ENCODE measurements at places on chromosomes 6 and 20.

- no peak for DNase-seq
Observed at GRCh38 chr6:112806163-112806865, 459.2 kb downstream of the RFPL4B start.

DNA sequence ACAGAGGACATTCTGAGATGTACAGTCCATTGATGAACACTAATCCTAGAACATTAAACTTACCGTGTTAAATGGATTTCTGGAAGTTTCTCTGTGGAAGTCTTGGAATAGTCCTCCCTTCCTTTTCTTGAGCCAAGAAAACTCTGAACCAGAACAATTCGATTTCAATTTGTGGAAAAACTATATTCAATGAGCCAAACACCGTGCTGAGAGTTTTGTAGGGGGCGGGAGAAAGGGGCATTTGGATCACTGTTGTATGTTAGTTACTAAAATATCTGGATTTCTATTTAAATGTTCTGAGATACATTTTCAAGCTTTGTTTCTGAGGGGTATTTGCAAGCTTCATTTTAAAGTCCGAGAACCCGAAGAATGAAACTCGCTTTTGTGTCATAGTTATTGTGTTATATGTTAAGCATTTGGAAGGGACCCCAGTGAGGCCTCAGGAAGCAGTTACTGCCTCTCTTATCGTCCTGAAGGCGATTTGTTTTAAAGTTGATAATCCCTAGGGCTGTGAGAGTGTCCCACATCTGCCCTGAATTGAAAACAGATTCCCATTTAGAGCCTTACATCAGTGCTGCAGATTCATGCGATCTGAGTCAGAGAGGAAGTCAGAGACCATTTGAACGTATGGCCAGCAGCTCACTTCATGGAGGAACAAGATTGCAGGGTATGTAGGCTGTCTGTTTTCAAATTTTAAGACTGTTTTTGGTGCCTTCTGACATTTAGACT lies 70.8 kb upstream of the SASH1 start:
- peak; percentile 23 for DNase-seq

GRCh38 chr6:31465718-31466117 lies 32.2 kb upstream of the MICB start:
- no peak for DNase-seq

DNA sequence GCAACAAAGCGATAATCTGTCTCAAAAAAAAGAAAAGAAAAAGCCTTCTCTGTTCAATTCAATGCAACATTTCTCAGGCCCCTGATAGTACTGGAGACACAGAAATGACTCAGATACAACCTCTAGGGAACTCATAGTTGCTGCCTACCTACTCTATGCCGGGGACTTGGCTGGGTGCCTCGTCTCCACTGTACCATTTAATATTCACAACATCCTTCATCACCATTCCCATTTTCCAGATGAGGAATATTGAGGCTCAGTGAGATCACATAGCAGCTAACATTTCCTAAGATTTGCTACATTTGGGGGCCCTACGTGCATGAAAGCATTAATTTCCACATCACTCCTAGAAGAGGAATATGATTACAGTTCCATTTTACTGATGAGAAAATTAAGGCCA lies 7.5 kb downstream of the NOL4L start:
- DNase-seq, result no peak

GRCh38 chr6:33557376-33557775 lies 22.7 kb downstream of the BAK1 start:
- no peak for DNase-seq

GRCh38 chr6:158175111-158175510 lies 7.0 kb downstream of the GTF2H5 start:
- DNase-seq, result no peak

DNA sequence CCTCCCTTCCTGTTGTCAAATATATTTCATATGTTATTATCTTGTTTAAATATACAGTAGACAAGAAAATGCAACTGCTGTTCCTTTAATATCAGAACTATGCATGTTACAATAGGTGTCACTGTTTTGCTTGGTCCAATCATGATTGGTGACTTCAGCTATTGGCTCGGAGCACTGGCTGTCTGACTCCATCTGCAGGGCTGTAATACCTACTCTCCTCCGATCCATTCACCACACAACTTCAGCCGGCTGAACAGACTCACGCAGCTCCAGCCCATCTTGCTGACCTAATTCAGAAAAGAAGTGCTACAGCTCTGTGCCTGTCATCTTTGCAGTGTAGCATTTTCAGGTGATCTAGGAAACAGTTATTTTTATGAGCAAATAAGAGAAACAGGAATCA lies at the start of gene BTBD3:
Gene BTBD3 (plus strand): TSS at position 231 of the 400 bp plus-strand sequence. CDS start 383 bp downstream, outside the sequence.
- DNase-seq, result no peak

GRCh38 chr6:74366634-74367033 lies 670.6 kb downstream of the CD109 start:
- DNase-seq, result no peak

- no peak for DNase-seq
Observed at GRCh38 chr6:169838346-169839028, 87.1 kb downstream of the ERMARD start.

- DNase-seq, result peak; percentile 42
Observed at GRCh38 chr20:19992996-19993908, 23.9 kb upstream of the NAA20 start.

DNA sequence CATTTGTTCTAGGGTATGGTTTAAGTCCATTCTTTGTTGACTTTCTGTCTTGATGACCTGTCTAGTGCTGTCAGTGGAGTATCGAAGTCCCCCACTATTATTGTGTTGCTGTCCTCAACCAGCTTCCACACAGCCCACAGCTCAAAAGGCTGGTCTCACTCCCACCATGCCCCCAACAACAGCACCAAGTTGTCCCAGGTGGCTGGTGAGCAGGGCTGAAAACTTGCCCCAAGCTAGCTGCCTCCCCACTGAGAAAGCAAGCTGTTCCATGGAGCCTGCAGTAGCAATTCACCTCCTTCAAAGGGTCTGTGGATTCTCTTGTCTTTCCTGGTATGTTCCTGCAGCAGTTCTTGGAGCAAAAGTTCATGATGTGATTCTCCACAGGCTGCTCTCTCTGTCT lies 221.0 kb downstream of the SYNDIG1 start:
- no peak for DNase-seq

- no peak for DNase-seq
Observed at GRCh38 chr6:118783931-118784550, 109.9 kb upstream of the ASF1A start.

- no peak for DNase-seq
Observed at GRCh38 chr20:51189814-51190782, 167.2 kb upstream of the KCNG1 start.

- no peak for DNase-seq
Observed at GRCh38 chr6:142848156-142848555, 96.8 kb downstream of the HIVEP2 start.

DNA sequence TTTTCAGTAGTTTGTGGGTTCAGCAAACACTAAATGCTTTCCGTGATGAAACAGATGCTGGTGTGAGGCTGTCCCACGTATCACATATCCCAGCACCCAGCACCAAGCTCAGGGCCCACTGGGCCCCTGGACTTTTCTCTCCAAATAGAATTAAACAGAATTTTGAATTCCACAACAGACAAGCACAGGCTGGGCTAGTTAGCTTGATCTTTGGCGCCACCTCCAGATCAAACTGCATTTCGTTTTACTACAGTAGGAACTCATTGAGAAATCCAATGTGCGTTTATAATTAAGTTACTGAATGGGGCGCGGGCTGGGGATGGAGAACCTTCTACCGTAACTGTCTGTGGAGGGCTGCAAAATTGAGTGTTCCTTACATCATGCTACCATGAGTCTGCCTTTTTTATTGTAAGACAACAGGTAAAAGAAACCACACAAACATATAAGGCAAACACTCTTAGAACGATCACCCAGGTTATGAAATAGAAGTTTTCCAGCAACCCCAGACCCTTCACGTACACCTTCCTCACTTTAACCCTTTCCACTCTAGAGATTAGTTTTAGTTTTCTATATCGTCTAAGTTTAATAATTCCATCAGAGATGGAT lies 107.8 kb downstream of the ZFP64 start:
- peak; percentile 44 for DNase-seq
